Stromal cell of bone marrow (primary cell): ENCODE measurements at places on chromosomes 4 and X.

- DNase-seq = no peak
Observed at GRCh38 chr4:100690812-100691211, 173.0 kb upstream of the EMCN start.

GRCh38 chrX:48890296-48890925 lies 7.2 kb downstream of the TIMM17B start:
- DNase-seq = no peak

DNA sequence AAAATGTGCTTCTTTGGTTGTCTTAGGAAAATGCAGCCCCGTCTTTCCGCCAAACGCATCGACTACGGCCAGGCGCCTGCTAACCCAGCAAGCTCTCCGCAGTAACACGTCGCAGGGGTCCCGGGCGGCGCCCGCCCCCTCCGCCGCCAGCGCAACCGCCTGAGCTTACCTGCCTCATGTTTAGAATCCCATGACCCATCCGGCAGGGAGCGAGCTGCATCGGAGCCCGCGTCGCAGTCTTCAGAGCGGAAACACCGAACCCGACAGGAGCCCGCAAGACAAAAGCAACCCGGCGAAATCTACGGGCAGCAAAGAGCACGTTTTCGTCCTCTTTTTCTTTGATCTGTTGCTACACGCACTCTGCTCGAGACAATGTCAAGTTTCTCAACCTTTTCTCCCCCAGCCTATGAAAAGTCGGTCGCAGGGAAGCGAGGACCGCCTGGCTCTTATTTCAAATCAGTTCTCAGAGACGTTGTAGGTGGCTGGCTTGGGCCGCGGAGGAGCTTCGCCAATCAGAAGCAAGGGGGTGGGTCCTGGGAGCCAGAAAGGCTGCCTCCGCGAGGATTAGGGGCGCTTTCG lies at the start of gene MID1:
MID1 (minus strand) TSS at position 465 of the 579 bp plus-strand sequence. CDS start 53,038 bp downstream, outside the sequence.
- peak; percentile 55 for DNase-seq

GRCh38 chrX:66005830-66006449 lies 33.9 kb downstream of the VSIG4 start:
- DNase-seq = no peak

DNA sequence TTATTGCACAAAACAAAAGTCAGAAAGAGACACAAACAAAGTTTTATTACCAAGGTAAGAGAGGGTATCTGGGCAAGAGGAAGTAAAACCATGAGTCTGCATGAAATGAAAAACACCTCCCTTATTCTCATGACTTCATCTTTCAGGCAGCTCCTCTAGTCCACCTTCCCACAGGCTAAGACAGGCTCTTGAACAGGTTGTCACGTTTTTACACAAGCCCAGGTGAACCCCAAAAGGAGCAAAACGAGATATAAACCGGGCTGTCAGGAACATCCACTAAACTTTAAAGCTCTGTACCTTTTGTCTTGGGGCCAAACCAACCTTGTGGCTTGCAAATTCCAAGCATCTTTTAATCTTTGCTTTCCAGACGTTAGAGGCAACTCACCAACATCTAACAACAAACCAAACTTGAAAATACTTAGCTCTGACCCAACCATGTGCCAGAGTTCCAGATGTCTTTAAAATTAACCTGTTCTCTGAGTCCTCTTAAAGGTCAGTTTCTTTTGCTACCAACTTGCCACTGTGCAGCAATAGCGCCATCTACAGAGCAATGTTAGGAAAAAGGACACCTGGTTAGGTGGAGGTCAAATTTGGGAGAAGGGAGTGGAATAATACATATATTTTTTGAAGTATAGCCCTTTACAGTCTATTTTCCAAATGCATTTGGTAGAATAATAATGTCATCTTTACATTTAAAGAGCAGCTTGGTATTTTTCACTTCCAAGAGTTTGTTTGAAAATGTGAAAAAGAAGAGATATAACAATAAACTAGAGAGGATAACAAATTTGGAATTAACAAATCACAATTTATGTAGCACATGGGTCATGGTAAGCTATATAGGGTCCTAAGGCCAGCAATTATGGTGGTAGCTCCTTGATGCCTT lies 73.1 kb downstream of the QRFPR start:
- peak; percentile 18 for DNase-seq

DNA sequence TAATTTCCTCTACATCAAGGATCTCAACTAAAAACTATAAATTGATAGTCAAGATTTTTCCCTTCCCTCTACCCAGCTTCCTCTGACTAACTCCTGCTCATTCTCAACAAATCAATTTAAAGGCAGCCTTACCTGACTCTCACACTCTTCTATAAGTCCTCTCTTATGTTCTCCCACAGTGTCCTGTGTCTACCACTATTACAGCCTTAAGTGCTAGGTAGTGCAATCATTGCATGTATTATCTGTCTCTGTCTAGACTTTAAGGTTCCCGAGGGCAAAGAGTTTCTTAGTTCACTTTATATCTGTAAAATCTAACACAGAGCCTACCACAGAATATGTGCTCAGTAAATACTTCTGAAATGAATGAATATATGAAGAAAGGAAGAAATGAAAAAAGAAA lies 123.7 kb downstream of the BTC start:
- DNase-seq = no peak

DNA sequence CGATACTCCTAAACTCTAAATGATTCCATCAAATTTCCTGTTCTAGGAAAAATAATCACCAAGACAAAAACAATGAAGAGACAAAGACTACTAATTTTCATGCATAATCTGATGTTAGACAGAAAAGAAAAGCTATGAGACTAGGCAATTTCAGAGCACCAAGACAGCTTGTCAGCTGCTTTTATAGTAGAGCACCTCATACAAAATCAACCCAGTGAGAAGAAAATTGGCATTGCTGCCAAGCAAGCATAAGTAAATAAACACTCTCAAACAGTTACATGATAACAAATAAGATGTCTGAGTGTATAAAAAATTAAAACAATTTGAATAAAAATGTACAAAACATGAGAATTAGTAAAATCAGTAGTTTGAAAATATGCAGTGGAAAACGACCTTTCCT lies 1544.6 kb downstream of the C4orf33 start:
- DNase-seq = no peak

DNA sequence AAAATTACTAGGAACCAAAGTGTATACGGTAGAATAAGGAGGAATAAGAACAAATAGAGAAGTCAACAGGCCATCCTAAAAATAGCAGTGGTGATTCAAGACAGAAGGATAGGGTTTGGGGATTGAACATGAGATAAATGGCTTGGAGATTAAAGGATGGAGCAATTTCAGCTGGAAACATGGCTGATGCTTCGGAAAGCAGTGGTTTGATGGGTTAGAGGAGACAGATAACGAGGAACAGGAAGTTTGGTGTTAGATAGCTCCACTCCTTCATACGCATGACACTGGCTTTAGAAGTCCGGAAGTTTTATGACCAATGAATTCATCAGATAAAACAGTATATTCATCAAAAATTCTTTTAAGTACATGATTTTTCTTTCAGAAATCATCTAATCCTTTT lies 70.8 kb upstream of the GALNTL6 start:
- DNase-seq = no peak

GRCh38 chrX:23246001-23246400 lies 88.6 kb upstream of the PTCHD1 start:
- DNase-seq = peak; percentile 13

GRCh38 chr4:85722807-85723206 lies 247.9 kb downstream of the ARHGAP24 start:
- DNase-seq = no peak

DNA sequence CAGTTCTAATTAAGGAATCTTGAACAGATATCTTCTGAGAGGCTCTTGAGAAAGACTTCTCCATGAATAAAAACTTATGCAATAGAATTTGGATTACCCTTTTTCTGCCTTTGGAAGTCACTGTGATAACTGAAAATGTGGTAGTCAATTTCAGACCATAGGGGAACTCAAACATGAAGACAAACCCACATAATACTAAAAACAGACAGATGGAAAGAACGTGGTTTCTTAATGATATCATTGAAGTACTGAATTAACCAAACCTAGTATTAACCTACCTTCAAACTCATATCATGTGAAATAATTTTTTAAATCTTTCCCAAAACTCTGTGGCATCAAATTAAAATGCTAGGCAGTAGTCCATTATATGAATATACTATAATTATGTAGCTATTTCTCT lies 153.5 kb downstream of the CAMK2D start:
- DNase-seq = no peak

GRCh38 chrX:77668391-77669237 lies 117.4 kb downstream of the ATRX start:
- peak; percentile 10 for DNase-seq

DNA sequence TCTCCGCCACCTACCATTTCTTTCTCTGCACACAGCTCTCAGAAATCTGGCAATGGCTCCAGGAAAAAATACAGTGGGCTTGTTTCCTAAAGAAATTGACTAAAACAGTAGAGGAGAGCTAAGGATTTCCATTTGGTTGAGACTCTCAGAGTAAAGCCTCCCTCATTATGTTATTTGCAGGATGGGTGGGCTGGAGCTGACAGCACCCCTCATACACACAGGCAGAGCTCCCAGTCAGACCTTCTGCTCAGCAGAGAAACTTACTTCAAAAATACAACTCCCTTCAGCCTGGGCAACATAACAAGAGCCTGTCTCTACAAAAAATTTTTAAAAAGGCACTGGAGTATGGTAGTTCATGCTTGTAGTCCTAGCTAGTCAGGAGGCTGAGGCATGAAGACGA lies 44.9 kb downstream of the ENPEP start:
- DNase-seq = no peak

GRCh38 chrX:20089845-20090244 lies 26.9 kb downstream of the MAP7D2 start:
- DNase-seq = no peak

DNA sequence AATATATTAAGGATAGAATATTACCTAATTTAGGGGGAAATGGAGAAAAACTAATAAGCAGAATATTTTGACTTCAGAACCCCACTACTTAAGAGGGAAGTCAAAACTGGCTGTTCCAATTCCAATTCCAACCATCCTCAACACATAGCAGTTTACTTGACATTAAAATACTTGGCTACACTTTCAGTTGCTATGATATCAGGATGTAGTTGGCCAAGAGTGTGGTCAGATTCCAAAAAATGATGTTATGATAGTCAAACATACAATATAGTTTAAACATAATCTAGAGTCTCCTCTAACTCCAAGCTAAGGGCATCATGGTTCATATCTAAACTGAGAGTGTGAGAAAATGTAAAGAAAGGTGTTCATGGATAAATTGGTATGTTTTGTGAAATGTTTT lies 16.5 kb upstream of the SMIM14 start:
- DNase-seq = no peak

DNA sequence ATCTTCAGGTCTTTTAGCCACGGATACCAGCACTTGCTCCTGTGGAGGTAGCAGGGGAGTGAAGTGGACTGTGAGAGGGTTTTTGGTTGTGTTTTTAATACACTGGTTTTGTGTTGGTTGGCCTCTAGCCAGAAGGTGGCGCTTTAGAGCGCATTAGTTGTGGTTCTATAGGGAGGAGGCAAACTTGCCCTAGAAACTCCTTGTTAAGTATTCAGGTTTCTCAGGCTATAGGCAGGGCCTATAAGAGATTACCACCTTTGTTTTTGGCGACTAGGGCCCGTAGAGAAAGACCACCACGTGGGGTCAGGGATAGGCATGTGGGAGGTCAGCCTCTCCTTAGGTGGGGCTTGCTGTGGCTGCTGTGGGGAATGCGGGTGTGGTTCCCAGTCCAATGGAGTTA lies 221.6 kb upstream of the SPANXN4 start:
- DNase-seq = no peak

DNA sequence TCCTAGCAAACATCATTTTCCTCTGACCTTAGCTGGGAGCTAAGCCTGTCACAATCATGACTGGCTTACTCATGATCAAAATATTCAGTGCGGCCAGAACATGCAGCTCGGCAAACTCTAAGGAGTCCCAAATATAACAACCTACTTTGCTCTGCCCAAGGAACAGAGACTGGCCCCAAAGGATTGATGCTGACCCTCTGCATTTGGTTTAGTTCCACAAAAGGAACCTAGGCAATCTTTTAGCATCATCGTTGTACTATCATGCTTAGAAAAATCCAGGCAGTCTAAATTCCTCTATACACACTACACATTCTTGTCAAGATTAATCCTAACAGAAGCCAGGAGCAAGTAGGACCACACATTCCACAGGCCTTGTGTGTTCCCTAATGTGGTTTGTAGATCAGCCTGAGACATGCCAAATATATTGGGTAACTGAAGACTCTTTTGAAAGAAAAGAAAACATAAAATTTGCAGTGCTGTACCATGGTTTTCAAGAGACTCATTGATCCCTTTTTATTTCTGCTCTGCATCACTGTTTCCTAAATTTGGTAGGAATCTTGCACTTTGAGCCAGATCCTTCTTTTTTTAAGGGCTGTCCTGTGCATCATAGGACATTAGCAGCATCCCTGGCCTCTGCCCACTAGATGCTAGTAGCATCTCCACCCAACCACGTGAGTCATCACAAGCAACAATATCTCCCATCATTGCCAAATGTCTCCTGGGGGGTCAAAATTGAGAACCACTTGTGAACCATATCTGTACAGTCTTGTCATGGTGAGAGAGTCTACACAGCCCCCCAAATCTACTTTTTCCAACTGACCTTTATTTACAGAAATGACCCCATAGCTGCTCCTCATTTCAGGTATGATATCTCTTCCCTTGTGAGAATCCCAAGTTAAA lies 17.6 kb upstream of the CC2D2A start:
- DNase-seq = peak; percentile 87

DNA sequence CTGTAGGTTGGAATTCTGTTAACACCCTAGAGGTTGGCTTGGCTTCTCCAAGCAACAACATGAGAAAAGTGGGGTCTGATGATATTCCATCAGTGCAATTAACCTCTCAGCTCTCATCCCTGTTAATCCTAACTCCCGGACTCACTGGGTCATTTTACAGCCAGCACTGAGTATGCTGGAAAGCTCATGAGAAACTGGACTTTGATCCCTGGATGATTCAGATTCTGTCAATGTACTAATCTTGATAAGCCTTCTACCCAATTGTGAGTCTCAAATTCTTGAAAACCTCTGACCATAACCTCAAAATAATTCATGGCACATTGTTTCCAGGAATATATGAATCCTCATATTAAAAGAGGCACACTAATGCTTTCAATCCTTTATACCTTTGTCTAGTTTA lies 244.3 kb upstream of the DCAF8L1 start:
- no peak for DNase-seq

- no peak for DNase-seq
Observed at GRCh38 chr4:73453701-73454005, 17.6 kb downstream of the AFP start.

DNA sequence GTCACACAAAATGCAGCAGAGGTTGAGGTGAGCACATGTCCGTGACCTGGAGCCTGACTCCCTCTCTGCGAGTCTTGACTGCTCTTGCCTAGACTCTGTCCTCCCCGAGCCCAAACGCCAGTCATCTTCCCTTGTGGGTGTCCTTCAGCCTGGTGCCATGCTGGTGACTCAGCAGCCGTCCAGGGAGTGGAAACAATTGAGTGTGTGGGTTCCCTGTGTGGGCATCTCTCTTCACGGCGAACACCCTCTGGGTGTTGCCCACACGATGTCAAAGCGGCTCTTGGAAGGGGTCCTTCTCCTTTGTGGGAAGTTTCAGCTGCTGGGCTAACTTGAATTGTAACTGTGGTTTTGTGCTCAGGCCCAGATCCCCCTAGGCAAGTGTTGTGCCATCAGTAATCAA lies 17.5 kb upstream of the MSANTD1 start:
- DNase-seq = no peak
